ENCODE measurements at places on chromosomes 12 and 14. TPM values are rescaled to one million over a fixed set of nuclear protein-coding genes. Genes with fewer than 3 reads are reported as not detected.

The LLPH gene
- total RNA-seq = 2.7 TPM

The HRK gene
- not detected for total RNA-seq

The ARHGAP9 gene
- 0.18 TPM for total RNA-seq

The NGB gene
- total RNA-seq = not detected

The KRT85 gene
- not detected for total RNA-seq

The SYNDIG1L gene
- not detected for total RNA-seq

The NR1H4 gene
- total RNA-seq = not detected

The ACACB gene
- 2.0 TPM for total RNA-seq

The YLPM1 gene
- 16.4 TPM for total RNA-seq

The FOXG1 gene
- not detected for total RNA-seq

The BEGAIN gene
- 0.18 TPM for total RNA-seq

The STAB2 gene
- total RNA-seq = not detected

The SLC38A4 gene
- total RNA-seq = 2.3 TPM

DNA sequence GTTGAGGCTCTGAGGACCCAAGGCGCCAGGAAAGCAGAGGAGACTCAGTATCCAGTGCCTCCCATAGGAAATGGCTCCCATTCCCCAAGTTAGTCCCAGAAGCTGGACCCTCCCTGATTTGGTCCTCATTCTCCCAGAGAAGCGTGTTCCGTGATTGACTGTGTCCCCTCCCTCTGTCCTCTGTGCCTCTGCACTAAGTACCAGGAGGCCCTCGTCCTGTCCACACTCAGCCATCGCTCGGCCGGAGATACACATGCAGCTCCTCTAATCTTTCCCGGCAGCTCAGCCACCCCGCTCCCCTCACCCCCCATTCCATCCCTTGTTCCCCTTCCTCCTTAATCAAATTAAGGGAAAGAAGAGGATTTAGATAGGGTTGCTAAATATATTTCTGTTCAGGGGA, 28.3 kb upstream of the ATP2A2 start:
- DNase-seq = no peak
- H3K27ac ChIP-seq = no peak overlapping the region
- H3K4me1 ChIP-seq = peaks cover 23% of the 10 kb centered on the region
- no peak overlapping the region for H3K4me3 ChIP-seq

DNA sequence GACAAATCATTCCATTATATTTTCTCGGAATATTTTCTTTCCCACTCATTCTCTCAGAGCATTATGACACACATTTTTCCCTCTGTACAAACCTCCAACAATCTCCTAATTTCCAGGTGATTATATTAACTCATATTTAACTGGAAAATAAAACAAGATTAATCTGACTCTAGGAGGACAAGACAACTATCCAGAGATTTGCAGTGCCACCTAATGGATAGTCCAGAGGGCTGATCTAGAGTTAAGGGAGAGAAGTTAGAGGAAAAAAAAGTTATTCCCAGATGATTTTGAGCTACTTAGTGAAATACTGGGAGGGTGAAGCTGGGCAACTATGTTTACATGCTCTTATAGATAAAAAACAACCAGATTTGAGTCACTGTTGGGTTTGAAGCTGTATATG, 161.7 kb downstream of the ALX1 start:
- H3K36me3 ChIP-seq = no peaks in the 10 kb centered on the region
- no peak overlapping the region for H3K27ac ChIP-seq
- no peak overlapping the region for H3K4me3 ChIP-seq

GRCh38 chr14:105605464-105606304, 79.3 kb downstream of the TMEM121 start:
- no peaks in the 10 kb centered on the region for H3K4me1 ChIP-seq
- H3K4me3 ChIP-seq = no peak overlapping the region
- H3K27me3 ChIP-seq = no peaks in the 10 kb centered on the region
- no peaks in the 10 kb centered on the region for H3K36me3 ChIP-seq
- no peak for DNase-seq

GRCh38 chr14:33014710-33015109, 76.0 kb downstream of the NPAS3 start:
- H3K4me1 ChIP-seq = no peaks in the 10 kb centered on the region
- DNase-seq = no peak
- no peak overlapping the region for H3K27ac ChIP-seq
- H3K36me3 ChIP-seq = no peaks in the 10 kb centered on the region

- no peaks in the 10 kb centered on the region for H3K36me3 ChIP-seq
- peaks cover 3% of the 10 kb centered on the region for H3K4me1 ChIP-seq
- no peak overlapping the region for H3K27ac ChIP-seq
- no peak overlapping the region for H3K4me3 ChIP-seq
Observed at GRCh38 chr14:86782092-86782580, 1210.8 kb downstream of the GALC start.

DNA sequence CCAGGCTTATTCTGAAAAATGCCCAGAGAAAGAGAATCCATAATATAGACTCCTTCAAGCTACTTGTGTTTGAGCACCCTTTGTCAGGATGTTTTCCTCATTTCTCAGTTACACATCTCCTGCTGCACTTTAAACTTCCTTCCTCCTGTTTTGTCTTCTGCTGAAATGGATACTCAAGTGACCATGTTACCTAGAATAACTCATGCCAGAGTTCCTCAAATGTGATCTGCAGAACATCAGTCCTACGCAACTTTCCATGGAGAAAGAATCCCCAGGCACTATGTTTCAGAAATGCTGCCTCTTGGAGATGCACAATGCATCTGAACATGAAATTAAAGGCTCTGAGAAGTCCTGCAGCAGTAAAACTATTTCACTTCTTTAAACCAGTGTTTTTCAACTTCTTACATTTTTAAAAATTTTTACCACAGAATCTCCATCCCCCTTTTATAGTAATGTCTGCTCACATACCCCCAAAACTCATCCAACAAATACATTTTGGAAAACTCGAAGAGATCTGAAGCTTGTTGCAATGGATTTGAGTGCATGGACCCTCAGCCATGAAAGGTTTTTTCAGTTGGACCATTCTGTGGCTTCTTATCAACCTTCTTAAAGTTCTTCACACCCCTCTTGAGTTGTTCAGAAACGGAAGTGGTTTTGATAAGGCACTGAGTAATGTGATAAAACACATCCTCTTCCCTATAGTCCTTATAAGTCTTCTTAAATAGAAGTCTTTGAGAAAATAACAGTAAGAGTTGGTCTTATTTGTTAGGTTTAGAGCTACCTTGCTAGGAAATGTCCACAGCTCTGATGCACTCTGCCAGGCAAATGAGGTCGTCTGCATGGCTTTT, 84.5 kb upstream of the KCNA1 start:
- no peaks in the 10 kb centered on the region for H3K27me3 ChIP-seq
- H3K4me3 ChIP-seq = no peak overlapping the region
- H3K27ac ChIP-seq = no peak overlapping the region
- DNase-seq = no peak

GRCh38 chr14:70595443-70596185, 4.8 kb downstream of the MED6 start:
- no peaks in the 10 kb centered on the region for H3K27me3 ChIP-seq
- no peak overlapping the region for H3K4me3 ChIP-seq
- peaks cover 30% of the 10 kb centered on the region for H3K36me3 ChIP-seq
- peak; percentile 48 for DNase-seq
- peaks cover 3% of the 10 kb centered on the region for H3K4me1 ChIP-seq

DNA sequence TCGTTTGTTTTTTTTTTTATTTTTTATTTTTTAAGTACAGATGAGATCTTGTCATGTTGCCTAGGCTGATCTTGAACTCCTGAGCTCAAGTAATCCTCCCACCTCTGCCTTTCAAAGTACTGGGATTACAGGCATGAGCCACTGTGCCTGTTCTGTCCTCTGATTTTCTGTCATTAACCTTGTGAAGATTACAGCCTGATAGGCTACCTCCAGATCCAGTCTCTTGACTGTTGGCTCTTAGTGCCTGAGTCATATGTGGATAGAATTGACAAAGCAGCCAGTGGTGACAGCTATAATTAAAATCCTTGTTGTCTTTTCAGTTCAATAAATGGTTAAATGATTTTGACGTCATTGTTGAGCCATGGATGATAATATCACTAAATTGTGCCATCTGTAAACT, 21.3 kb upstream of the REP15 start:
- DNase-seq = no peak
- H3K4me3 ChIP-seq = no peak overlapping the region
- H3K4me1 ChIP-seq = no peaks in the 10 kb centered on the region
- H3K36me3 ChIP-seq = peaks cover 14% of the 10 kb centered on the region

DNA sequence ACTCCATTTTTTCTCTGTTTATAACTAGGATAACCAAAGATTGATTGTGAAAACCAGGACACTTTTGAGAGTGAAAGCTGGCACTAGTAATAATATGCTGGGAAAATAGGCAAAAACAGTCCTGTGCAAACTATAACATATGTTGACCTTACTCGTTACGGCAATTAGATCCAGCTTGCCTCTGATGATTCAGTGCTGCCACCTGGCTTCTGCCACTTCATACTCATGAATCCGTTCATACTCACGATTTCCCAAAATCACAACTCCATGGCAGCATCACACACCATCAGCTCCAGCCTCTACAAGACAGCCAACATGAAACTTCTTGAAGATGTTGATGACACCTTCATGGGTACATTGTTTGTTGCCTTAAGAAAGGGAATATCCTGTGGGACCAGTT, 49.1 kb upstream of the CAND1 start:
- no peaks in the 10 kb centered on the region for H3K36me3 ChIP-seq
- H3K27me3 ChIP-seq = peaks cover 2% of the 10 kb centered on the region
- no peak overlapping the region for H3K27ac ChIP-seq
- no peaks in the 10 kb centered on the region for H3K4me1 ChIP-seq
- DNase-seq = no peak

GRCh38 chr12:4538207-4539160, at the start of gene RAD51AP1:
RAD51AP1 (plus strand) TSS chr12:4538890; CDS start chr12:4538940, 50 bp downstream.
- DNase-seq = peak; percentile 97
- H3K36me3 ChIP-seq = no peaks in the 10 kb centered on the region
- H3K27me3 ChIP-seq = no peaks in the 10 kb centered on the region
- H3K27ac ChIP-seq = peak within 1 kb of the TSS; percentile 86
- H3K4me1 ChIP-seq = no peaks in the 10 kb centered on the region

DNA sequence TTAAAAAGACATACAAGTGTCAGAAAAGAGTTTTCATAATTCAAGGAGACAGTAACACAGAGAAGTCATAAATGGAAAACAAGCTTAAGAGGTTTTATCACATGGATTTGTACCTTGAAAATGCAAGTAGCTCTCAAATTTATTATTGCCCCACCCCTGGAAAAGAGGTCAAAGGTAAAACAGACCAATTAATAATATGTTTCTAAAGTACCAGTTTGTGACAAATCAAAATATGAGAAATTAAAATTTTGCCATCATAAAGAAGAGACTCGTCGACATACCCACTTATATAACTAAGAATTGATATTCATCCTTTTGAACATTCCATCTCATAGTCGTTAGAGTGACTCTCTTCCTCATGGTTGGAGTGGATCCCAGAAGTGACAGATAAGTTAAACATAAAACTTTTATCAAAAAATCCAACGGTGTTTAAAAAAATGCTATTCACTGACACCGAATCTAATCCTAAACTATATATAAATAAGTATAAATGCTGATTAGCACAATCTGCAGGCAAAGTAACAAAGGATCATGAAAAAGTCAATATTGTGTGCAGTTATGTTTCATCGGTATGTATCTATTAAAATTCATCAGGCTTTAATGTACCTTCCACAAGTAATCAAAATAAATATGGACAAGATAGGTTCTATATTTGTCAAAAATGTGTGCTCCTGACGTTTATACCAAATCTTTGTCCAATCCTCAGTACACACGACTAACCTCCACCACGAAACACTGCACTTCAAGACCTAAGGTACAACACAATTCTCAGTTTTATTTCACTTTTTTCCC, 2.3 kb downstream of the CORO1C start:
- peaks cover 2% of the 10 kb centered on the region for H3K36me3 ChIP-seq
- peak overlapping the region; percentile 99 for H3K27ac ChIP-seq
- peak overlapping the region; percentile 90 for H3K4me3 ChIP-seq
- peak; percentile 60 for DNase-seq
- H3K4me1 ChIP-seq = peaks cover 17% of the 10 kb centered on the region

GRCh38 chr14:90424686-90425372, 28.0 kb downstream of the CALM1 start:
- H3K27me3 ChIP-seq = peaks cover 5% of the 10 kb centered on the region
- H3K36me3 ChIP-seq = no peaks in the 10 kb centered on the region
- H3K4me3 ChIP-seq = no peak overlapping the region
- no peak for DNase-seq

DNA sequence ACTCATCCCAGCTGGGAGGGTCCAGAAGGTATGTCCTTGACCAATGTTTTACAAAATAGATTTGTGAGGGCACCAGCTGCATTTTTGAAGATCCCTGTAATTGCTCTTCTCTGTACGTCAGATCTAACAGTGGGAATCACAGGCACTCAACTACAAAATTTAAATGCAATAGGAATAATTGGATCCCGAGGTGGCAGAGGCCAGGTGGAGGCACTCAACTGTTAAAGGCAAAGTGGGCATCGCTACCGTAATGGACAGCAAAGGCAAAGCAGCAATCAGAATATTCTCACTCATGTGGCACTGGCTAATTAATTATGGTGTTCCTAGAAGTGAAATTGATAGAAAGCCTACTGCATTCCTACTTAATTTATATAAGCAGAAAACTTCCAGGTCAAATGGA, 27.9 kb upstream of the PSMC1 start:
- peaks cover 1% of the 10 kb centered on the region for H3K27me3 ChIP-seq
- H3K4me3 ChIP-seq = no peak overlapping the region

GRCh38 chr12:111773801-111774551, 7.2 kb downstream of the ALDH2 start:
- peaks cover 12% of the 10 kb centered on the region for H3K36me3 ChIP-seq
- H3K4me3 ChIP-seq = 0 out of 2 replicates have a peak overlapping the region, but pooled peaks have one; percentile 5
- H3K4me1 ChIP-seq = peaks cover 26% of the 10 kb centered on the region
- DNase-seq = peak; percentile 97
- H3K27ac ChIP-seq = peak overlapping the region; percentile 84
- no peaks in the 10 kb centered on the region for H3K27me3 ChIP-seq

DNA sequence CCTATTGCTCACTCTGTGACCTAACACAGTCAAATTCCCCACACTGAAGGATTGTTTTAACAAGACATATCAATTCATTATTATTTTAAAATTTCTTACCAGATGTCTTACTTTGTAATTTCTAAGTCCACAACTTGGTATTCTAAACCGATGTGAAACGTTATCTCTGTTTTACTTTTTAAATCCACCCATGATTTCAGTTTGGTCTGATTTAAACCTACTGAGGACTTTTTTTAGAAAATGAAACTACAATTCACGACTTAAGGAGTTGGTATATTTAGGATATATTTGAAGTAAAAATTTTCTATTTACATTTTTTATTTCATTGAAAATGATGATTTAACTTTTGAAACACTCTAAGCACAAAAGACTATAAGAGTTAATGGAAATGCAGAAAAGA, 35.1 kb upstream of the GRIP1 start:
- no peaks in the 10 kb centered on the region for H3K4me1 ChIP-seq
- no peak overlapping the region for H3K27ac ChIP-seq
- no peaks in the 10 kb centered on the region for H3K36me3 ChIP-seq
- H3K4me3 ChIP-seq = no peak overlapping the region

DNA sequence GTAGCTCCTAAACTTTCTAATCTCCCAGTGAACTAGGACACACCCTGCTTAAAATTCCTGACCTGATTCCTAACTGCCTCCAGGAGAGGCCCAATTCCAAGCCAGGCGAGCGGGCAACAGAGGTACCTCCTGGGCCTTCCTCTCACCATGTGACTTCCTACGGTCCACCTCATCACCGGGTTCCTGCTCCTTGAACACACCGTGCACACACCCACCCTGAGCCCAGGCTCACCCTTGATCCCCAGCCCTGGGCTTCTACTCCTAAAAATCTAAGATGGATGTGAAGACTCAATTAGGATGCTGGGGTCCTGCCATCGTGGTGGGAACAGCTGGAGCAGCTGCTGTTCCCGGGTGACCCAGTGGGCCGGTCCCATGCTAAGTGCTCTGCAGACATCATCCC, 68.6 kb downstream of the CHGA start:
- no peak overlapping the region for H3K4me3 ChIP-seq
- no peak overlapping the region for H3K27ac ChIP-seq
- no peaks in the 10 kb centered on the region for H3K36me3 ChIP-seq
- no peak for DNase-seq
- no peaks in the 10 kb centered on the region for H3K27me3 ChIP-seq
